ENCODE measurements at places on chromosomes 7 and 10. TPM values are rescaled to one million over a fixed set of nuclear protein-coding genes. Genes with fewer than 3 reads are reported as not detected.

GRCh38 chr10:62451611-62451975 is 77.4 kb downstream of the ZNF365 start:
- no peak for DNase-seq

Gene PKD2L1
- not detected for polyA plus RNA-seq

- DNase-seq: no peak
Observed at GRCh38 chr7:34322841-34323240, 335.2 kb upstream of the NPSR1 start.

Gene PBLD
- polyA plus RNA-seq: 2.1 TPM

DNA sequence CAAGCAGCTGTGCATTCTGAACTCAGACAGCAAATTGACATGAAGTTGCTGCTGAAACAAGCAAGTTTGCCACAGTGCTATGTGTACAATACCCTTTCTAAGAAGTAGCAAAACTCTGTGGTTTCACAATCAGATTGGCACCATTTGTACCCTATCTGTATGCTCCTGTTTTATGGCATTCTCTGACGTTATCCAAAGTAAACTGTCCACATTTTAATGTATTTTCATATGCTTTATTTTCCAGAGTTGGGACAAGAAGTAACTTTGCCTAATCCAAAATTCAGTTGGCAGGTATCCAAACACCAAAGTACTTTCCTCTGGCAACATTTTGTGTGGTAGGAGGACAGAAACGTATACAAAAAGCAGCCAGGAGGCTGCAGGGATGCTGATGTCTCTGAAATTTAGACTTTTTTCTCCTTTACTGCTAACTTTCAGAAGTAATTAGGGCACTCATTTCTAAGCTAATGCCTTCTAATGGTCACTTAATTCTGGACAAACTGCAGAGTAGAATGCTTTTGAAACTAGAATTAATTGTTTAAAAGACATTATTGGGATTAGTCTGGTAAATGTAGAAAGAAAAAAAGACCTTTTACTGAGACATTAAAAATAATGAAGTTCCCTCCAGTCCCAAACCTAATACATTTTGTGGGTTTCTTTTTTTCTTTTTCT is 414.7 kb upstream of the NRP1 start:
- DNase-seq: no peak

DNA sequence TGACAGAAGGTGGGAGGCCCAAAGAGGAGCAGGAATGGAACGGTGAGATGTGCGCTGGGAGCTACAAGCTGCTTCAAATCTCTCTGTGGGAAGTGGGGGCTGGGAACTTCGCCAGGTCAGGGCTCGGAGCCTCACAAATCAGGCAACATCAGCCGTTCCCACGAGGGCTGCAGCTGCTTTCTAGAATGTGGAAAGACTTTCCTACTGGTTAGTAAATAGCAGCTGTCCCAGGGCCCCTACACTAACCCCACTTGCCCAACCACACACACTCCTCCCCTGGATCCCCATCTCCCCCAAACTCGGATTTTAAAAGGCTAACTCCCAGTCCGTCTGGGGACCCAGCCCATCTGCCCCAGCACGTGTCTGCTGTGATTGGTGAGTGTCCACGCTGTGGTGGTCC is 40.6 kb upstream of the PITRM1 start:
- DNase-seq: no peak

- DNase-seq: no peak
Observed at GRCh38 chr10:21363092-21363730, 162.3 kb downstream of the SKIDA1 start.

DNA sequence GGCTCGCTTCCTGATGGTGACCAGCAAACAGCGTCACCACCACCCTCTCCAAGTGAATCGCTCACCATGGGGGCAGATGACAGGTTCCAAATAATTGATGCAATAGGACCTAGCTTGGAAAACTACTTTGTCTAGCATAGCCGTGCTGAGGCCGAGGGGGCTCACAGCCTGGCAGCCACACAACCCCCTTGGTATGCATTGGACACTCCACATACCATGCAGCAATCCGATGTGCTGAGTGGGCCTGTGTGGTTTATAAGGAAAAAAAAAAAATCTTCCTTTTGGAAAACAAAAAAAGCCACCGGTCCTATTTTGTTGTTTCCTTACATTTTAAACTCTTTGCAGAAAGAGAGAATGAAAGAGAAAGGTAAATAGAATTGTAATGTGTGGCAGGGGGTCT is 15.1 kb downstream of the GATA3 start:
- DNase-seq: no peak

- DNase-seq: no peak
Observed at GRCh38 chr10:122301055-122301810, 30.1 kb downstream of the BTBD16 start.

- no peak for DNase-seq
Observed at GRCh38 chr7:15430191-15430590, 131.6 kb downstream of the AGMO start.

- DNase-seq: no peak
Observed at GRCh38 chr7:131066635-131067034, 261.0 kb upstream of the MKLN1 start.

- no peak for DNase-seq
Observed at GRCh38 chr10:67853512-67853911, 15.5 kb upstream of the DNAJC12 start.

DNA sequence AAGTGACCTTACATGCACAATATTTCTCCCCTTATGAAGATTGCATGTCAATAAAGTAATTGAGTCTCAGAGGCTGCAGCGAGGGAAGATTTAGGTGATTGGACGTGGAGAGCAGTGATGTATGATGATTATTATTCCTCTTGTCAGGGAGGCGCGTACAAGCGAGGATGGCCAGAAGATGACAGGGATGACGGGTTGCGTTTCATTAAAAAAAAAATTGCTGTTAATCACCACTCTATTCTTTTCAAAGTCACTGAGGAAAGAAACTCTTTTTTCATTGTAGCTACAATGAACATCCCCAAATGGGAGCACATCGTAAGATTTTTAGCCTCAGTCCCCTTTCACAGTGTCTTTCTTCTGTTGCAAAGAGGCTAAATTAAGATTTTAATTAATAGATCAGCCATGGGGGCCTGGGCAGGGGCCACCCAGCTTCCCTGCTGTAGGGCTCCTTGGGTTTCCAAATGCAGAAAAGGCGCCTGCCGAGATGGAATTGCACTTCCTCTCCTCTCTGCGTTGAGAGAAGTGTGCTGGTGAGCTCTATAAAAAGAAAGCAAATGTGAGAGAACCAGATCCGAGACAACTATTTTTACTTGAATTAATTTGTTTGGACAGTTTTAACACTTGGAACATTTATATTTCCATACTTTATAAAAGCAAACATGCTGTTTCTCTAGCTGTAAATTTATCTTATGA is 998.1 kb downstream of the LRMDA start:
- no peak for DNase-seq

DNA sequence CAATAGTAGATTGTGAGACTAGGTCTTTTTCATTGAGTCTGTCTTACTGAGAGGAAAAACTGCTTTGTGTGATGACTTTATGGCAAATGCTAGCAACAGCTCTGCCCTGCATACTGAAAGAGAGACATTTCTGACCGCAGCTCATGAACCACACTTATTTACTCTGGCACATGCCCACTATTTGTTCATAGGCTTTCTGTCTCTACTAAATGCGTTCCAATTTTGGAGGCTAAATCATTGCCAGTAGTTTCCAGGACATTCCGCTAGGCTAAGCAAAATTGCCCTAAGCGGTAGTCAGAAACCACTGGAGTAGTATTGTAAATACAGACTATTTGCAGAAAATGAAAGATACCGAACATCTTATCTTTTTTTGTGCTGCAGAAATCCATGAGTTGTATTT is 55.6 kb upstream of the DLX6 start:
- no peak for DNase-seq

GRCh38 chr10:15197911-15198310 is 29.4 kb upstream of the NMT2 start:
- DNase-seq: no peak

Gene DRGX
- polyA plus RNA-seq: 0.06 TPM

DNA sequence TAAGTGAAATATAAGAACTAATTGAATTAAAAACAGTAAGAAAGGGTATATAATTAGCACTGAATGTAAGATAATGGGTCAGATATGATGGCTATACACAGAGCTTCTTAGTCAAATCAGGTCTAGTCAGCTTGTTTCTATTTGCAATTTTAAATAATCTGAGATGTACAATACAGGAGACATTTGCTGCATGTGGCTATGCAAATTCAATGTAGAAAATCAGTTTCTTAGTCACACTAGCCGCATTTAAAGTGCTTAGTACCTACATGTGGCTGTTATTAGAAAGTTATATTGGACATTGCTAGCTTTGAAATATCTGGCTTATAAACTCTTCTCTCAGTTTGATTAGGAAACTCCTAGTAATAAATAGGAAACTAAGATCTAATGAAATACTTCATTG is 25.3 kb downstream of the CCDC7 start:
- no peak for DNase-seq

DNA sequence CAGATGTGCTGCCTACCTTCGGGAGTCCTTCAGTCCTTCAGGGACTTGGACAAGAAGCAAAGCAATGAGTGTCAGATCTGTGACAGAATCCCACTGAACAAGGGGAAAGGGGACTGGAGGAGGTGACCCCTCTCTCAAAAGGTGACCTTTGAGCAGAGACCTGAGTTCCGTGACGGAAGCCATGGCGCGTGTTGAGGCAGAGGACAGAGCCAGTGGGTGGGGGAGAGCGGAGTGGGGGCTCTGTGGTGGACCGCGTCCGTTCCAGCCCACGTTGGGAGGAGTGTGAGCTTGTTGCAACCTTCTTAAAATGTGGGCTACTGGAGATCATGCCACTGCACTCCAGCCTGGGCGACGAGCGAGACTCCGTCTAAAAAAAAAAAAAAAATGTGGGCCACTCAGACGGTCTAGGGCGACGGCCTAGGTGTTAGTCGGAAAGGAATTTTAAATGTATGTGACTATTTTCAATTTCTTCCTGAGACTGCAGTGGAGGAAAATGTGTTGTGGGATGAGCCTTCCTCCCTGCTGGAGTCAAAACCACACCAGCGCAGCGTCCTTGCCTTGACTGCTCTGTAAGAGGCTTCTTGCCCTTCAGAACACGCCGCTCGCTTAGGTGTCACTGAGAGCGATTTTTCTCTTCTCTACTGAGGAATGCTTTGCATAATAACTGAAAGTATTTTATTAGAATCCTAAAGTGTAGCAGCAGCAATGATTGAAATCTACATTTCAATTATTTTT is 272.7 kb downstream of the CELF2 start:
- DNase-seq: no peak

DNA sequence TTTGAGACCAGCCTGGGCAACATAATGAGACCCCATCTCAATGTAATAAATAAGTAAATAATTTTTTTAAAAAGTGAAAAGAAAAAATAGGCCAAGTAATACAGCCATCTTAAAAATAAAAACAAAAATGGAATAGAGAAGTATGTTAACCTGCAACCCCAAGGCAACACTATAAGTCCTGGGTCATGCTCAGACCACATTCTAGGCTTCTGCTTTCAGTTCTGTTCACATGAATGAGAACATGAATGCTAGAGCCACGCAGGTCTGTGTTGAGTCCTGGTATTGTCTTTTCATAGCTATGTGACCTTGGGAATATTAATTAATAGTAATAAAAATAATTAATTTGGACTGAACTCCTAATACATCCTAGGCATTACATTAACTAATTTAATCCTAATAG is 284.0 kb downstream of the AUTS2 start:
- no peak for DNase-seq

DNA sequence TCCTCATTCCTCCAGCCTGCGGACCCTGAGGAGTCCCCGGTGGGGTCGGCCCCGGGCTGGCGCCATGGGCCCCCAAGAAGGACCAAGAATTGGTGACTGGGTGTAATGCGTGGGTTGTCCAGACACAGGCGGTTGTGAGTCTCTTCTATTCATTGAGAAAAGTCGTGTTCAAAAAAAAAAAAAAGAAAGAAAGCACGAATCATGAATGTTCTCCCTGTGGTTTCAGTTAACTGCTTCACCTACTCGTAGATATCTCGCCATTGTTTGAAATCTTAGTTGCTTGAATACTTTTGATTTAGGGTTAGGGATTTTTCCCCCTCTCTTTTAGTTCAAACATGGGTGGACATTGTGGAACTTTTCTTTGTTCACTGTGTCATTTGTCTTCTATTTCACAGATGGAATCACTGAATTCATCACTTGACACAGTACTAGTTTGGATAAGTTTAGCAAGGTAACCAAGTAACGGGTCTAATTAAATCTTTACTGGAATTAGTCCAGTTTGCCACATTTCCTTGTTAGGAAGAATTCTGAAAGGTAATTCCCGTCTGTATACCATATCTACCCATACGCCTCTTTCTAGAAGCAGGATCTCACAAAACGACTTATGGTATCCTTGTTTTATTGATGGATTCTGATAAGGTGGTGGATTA is 775 bp downstream of the STARD3NL start:
- DNase-seq: no peak

Gene CYP3A7
- not detected for polyA plus RNA-seq

Gene SPDYE16
- not detected for polyA plus RNA-seq

GRCh38 chr10:43122826-43123225 is 15.4 kb upstream of the CSGALNACT2 start:
- DNase-seq: no peak

DNA sequence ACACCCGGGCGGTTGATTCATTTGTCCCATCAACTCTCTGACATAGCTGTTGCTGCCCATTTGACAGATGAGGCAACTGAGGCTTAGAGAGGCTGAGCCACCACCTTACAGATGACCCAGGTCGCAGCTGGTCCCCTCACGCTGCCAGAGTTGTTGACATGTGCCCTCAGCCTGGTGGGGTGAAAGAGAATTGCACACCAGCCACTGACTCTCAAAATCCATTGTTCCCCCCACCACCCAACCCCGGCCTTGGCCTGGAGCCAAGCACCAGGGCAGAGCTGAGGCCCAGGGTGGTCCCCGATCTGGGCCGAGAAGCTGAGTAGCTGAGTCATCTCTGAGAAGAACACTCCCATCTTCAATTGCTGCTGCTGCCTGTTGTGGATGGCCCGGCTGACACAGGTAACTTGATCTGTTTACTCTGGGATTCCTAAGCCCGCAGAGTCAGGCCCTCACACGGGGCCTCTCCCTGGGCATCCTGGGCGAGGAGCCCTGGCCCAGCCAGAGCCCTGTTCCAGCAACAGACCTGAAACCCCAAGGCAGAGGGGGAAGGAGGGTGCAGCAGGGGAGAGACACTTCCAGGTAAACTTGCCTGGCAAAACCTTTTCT is 27.5 kb downstream of the PVRIG start:
- no peak for DNase-seq

DNA sequence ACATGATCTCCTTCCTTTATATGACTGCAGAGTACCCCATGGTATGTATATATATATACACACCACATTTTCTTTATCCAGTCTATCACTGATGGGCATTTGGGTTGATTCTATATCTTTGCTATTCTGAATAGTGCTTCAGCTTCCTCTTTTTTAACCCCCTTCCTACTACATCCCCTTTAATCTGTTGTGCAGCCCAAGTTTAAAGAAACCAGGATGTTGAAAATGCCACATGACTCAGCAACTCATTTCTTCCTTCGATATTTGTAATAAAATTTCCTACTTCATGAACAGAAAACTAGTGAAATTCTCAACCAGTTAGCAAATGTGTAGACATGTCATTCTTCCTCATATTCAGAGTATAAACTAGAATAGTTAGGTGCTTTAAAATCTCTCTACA is 1245.7 kb upstream of the SORCS1 start:
- DNase-seq: no peak

Gene HPSE2
- polyA plus RNA-seq: 0.04 TPM

GRCh38 chr10:62082729-62083411 is 181.4 kb downstream of the ARID5B start:
- DNase-seq: no peak

- no peak for DNase-seq
Observed at GRCh38 chr7:115679976-115680375, 350.6 kb downstream of the TFEC start.

- DNase-seq: no peak
Observed at GRCh38 chr7:80443325-80443724, 68.5 kb downstream of the GNAT3 start.

- DNase-seq: peak; percentile 50
Observed at GRCh38 chr10:61822781-61823230, 78.7 kb upstream of the ARID5B start.

Measured in BJ (cell line).